Metanephros (tissue), 2 donors: ENCODE measurements at places on chromosomes 3 and 15. TPM values are rescaled to one million over a fixed set of nuclear protein-coding genes. Genes with fewer than 3 reads are reported as not detected.

The CPLX3 gene
- total RNA-seq = not detected

The ANXA2 gene
- 357 TPM for total RNA-seq

The RTP1 gene
- total RNA-seq = not detected

The CPNE9 gene
- 0.23 TPM for total RNA-seq

The STAB1 gene
- total RNA-seq = 95.8 TPM

The CYP11A1 gene
- 1.9 TPM for total RNA-seq

The NGRN gene
- 81.7 TPM for total RNA-seq

The HTR3E gene
- total RNA-seq = not detected

The CCNB2 gene
- 15.1 TPM for total RNA-seq

The VGLL3 gene
- total RNA-seq = 7.5 TPM

The GOLGA6L9 gene
- total RNA-seq = 5.1 TPM

The CP gene
- total RNA-seq = 0.64 TPM

The DPPA2 gene
- total RNA-seq = 0.41 TPM

The MAPKAPK3 gene
- 65.6 TPM for total RNA-seq

The DPPA4 gene
- total RNA-seq = 6.1 TPM

The HOMER2 gene
- total RNA-seq = 27.0 TPM

The PRR20G gene
- total RNA-seq = not detected

The PAQR5 gene
- 32.4 TPM for total RNA-seq

The ACKR4 gene
- total RNA-seq = 1.9 TPM

The HPS3 gene
- 32.3 TPM for total RNA-seq

The VPS39 gene
- 59.7 TPM for total RNA-seq

The RARB gene
- total RNA-seq = 76.9 TPM
